Fibroblast of pulmonary artery (primary cell): ENCODE measurements at places on chromosomes 12 and 14.
A peak's percentile ranks its signal among the peaks of the same experiment; 100 is the strongest.

DNA sequence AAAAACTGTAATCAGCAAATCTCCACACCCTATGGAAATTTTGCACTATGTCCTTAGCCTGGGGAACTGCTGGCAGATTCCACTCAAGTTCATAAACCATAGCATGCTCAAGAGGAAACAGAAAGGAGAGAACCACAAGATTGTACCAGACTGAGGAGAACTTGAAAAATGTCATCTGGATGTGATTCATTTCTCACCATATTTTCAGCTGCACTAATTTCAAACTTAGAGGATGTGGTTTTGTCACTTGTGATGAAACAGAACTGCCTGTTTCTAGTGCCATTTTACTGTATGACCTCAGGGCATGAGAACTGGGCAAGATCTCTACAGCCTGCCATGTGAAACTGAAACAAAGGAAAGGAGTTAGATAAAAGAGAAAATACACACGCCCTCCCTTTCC, 1493.1 kb upstream of the FLRT2 start:
- peak; percentile 67 for DNase-seq

- peak; percentile 67 for DNase-seq
Observed at GRCh38 chr14:84482256-84483071, 1047.5 kb upstream of the FLRT2 start.

DNA sequence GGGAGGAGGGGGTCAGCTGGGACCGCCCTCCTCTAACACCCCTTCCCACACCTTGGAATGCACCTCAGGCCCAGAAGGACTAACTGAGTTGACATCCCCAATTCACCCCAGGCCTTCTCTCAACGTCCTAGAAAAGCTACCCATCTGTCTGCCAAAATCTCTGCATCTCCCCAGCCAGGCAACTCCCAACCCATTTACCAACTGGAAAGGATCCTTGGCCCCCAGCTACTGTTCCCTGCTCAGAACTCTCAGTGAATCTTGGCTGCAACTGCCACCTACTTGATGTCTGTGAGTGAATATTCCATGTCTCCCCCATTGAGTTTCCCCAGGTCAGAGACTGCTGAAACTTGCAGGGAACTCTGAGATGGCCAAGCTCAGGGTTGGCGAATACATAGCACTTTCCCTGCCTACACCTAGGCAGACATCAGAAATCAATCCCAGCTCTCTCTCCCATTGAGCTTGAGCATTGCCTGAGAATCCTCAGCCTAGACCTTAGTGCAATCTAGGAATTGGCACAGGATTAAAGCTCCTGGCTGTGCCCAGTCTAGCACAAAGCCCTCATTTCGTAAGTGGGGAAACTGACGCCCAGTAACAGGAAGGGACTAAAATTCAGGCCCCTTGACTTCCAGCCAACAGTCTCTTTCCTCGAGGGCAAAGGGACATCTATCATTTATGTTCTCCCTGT, 71.9 kb upstream of the NCOR2 start:
- DNase-seq: no peak

DNA sequence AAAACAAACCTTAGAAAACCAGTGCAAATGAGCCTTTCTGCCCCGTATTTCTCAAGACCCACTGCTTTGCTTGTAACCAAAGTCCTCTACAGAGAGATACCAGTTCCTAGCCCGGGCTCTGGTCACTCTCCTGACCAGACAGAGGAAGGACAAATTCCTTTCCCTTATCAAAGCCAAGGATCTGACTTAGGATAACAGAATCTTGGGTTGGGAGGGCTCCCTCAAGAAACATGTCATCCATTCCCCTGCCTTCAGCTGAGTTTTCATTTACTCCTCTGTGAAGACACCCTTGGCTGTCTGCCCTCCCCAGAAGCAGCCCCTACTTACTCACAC, 116.0 kb upstream of the PARP11 start:
- DNase-seq: no peak

- DNase-seq: no peak
Observed at GRCh38 chr14:105529569-105530284, 3.3 kb downstream of the TMEM121 start.

- no peak for DNase-seq
Observed at GRCh38 chr14:104746071-104746545, 6.8 kb upstream of the SIVA1 start.

DNA sequence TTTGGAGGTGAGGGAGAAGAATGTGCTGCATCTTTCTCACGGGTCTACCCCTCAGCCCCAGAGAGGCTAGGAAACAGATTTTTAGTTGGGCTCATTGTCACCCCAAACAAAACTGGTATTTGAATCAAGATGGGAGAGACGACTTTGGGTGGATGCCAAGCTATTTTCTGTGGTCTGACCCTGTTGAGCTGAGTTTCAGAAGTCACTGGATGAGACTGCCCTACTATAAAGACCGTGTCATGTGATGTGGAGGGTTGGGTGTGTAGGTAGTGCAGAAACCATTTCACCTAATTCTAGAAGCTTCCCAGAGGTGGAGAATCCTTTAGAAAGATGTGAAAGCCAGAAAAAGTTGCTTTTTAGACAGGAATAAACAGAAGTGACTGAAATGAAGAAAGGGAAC, 60.2 kb downstream of the IFT43 start:
- DNase-seq: no peak

GRCh38 chr14:90907178-90907577, 90.9 kb upstream of the TTC7B start:
- no peak for DNase-seq

DNA sequence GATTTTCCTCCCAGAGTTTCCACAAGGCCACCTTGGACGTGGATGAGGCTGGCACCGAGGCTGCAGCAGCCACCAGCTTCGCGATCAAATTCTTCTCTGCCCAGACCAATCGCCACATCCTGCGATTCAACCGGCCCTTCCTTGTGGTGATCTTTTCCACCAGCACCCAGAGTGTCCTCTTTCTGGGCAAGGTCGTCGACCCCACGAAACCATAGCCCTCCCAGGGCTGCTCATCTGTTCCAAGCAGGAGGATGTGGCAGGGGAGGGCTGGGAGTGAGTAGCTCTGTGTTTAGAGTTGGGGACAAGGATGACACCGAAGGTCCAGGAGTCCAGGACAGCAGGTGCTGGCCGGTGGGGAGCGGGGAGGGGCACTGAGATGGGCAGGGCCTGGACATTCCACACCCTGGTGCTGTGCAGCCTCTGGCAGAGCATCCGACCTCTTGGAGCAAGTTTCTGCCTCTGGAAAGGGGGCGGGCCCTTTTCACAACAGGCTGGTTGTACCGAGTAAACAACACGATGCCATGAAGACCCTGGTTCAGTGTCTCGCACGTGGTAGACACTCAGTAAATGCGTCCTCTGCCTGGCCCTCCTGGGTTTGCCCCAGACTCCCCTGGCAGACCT, 8.2 kb downstream of the SERPINA4 start:
- no peak for DNase-seq

DNA sequence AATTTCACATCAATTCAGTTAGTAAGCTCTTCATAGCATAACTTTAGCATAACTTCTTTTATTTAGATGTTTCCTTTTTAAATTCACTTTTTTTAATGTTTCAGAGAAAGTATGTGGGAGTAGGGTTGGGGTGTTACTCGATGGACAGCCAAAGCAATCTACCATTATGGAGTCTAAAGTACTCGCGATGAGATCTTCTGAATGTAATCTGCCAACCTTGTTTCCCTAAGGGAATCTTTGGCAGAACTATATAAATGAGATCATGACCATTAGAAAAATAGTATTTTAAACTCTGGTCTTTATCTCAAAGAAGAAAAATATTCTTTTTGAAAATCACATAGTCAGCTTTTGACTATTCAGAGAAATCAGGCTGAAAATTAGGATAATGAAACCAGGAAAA, 103.9 kb downstream of the BBS10 start:
- no peak for DNase-seq

DNA sequence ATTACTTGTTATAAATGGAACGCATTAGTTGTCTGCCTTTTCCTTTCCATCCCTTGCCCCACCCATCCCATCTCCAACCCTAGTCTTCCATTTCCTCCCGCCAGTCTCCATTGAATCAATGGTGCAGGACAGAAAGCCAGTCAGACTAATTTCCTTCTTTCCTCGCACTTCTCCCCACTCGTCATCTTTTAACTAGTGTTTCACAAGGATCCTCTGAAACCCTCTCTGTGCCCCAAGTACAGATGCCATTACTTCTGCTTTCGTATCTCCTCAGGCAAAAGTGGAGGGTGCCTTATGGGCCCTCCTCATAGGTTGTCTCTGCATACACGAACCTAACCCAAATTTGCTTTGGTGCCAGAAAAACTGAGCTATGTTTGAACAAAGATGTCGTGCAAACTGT, 4.2 kb downstream of the DAZAP2 start:
- no peak for DNase-seq

- DNase-seq: peak; percentile 18
Observed at GRCh38 chr14:73311708-73312030, 74.4 kb downstream of the PAPLN start.

DNA sequence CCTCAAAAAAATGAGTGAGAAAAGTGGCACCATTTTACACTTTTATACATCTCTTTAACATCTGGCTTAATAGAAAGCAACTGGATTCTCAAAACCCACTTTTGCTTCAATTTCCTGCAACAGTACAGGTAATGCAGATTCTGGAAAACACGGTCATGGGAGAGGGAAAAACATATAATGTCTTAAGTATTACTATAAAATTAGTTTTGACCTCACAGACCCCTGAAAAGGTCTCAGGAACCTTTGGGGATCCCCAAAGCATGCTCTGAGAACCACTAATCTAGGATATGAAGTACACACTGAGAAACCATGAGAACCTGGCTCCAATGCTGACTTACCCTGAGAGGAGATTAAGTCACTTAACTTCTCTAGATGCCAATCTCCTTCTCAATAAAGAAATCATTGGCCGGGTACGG, 64.7 kb downstream of the PPP2R5E start:
- no peak for DNase-seq

- DNase-seq: no peak
Observed at GRCh38 chr14:86902176-86902950, 1090.6 kb downstream of the GALC start.

DNA sequence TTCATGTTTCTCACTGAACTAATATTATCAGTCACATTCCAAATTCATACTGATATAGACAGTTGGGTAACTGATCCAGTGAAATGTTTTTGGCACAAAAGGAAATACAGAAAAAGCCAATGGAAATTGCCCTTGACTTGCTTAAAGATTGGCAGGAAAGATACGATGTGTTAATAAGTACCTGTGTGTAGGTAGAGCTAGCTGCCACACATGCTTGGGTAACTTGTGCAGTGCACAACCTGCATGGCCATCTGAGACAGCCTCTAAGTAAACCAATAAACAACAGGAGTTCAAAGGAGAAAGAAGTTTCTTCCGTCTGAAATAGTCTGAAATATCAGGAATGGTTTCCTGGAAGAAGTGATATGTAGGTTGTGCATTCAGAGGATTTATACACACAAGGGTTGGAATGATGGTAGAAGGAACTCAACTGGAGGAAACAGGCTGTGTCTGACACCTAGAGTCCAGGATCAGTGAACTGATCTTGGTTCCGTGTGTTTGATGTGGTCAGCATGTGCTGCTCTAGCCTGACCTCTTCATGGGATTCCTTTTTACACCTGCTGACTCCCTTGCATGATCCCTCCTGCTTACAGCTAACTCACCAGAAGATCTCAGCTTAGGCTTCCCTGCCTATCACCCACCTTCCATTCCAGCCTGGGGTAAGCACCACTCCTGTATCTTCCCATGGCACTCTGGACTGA, 81.4 kb upstream of the KRR1 start:
- no peak for DNase-seq

GRCh38 chr12:108235985-108236263, 103.2 kb downstream of the CMKLR1 start:
- DNase-seq: no peak

GRCh38 chr12:105374303-105374702, 43.8 kb downstream of the C12orf75 start:
- no peak for DNase-seq

- DNase-seq: no peak
Observed at GRCh38 chr12:21571046-21571445, 33.6 kb downstream of the GYS2 start.

DNA sequence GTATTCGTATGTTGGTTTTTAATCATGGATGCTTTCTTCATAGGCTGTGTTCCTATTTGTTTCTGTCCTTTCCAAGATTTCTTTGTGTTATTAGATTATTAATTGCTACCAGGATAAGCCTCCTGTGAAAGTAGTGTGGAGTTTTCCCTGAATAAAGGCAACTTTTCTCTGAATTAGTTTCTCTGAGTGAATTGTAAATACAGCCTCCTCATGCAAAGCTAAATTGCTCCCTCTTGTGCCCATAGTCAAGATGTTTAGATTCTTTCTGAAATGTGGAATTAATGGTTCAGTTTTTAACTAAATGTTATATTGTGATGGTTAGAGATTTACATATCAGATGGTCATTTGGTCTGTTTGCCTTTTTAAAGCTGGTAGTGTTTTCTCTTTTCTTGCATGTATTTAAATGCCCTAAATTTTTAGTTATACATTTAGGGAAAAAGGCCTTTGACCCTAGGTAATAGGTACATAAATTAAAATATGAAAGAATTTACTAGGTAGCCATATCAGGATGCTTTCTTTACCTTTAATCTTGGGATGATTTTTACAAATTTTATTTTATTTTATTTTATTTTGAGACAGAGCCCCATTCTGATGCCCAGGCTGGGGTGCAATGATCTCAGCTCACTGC, 8.9 kb downstream of the APAF1 start:
- DNase-seq: peak; percentile 81

GRCh38 chr14:74083161-74083560, 1.1 kb downstream of the ALDH6A1 start:
- no peak for DNase-seq

- DNase-seq: peak; percentile 85
Observed at GRCh38 chr12:42421844-42422779, 96.1 kb downstream of the PPHLN1 start.

GRCh38 chr14:22606380-22606779, 8.3 kb downstream of the ABHD4 start:
- no peak for DNase-seq

- DNase-seq: no peak
Observed at GRCh38 chr12:22248121-22248520, 86.4 kb downstream of the ST8SIA1 start.

DNA sequence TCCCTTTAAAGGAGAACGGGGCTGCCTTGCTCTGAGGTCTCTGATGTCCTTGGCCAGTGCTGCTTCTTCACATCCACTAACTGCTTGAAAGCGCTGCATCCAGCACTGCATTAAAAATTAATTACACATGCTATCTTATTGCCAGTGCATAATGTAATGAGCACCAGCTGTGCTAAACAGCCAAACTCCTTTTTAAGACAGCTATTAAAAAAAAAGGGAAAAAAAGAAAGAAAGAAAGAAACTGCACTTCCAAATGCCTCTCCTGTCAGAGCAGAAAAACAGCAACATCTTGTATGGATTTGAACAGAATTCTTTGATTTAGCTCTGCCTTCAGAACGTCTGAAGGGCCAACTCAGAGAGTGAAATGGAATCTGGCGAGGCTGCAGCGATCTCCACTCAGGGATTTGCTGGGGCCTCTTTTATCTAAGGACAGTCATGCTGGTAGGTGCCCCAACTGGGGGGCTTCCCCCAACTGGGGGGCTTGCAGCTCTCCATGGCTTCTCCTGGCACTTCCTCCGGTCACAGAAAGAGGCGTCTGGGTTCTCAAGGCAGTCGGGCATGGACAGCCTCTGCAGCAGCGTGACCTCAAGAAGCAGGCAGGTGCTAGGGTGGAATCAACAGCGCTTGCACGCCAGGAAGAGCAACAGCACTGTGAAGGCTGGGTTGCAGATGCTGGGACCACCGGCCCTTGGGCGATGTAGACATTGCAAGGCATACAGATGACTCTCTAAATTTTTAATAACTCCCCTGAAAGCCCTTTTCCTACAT, 46.4 kb downstream of the BCL11B start:
- DNase-seq: no peak
